ENCODE measurements at places on chromosomes 5 and 9.

DNA sequence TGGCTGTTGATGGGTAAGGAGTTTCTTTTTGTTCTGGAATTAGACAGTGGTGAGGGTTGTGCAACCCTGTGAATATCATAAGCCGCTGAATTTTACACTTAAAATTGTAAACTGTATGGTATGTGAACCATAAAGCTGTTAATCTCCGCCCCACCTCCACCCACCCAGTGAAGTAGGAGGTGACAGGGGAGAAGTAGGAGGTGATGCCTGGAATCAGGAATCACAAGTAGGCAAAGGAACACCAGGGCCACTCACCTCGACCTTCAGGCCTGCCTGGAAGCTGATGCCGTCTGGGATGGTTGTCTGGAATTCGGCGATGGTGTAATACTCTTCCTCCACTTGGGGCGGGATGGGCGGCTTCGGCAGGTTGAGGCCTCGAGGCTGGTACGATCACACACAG is 62.3 kb upstream of the UBTD2 start:
- DNase-seq, result no peak

- DNase-seq, result no peak
Observed at GRCh38 chr5:14756478-14756877, 92.0 kb downstream of the OTULIN start.

DNA sequence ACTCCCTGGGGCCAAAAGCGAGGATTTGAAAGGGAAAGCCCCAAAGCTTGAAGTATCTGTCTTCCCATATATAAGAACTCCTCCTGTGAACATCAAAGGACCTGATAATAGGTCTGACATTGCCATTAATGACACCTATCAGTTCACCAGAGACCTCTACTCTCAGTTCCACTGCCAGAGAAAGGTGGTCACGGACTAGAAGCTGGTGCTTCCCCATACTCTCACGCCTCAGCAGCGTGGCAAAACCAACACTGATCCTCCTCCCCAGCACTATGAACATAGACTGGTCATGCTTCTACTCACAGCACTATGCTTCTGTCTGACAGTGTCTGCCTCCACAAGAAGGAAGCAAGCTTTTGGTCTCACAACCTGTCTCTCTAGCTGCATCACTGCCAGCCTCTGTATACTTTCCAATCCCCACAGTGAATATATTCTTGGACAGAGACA is 37.9 kb downstream of the NRG2 start:
- no peak for DNase-seq

DNA sequence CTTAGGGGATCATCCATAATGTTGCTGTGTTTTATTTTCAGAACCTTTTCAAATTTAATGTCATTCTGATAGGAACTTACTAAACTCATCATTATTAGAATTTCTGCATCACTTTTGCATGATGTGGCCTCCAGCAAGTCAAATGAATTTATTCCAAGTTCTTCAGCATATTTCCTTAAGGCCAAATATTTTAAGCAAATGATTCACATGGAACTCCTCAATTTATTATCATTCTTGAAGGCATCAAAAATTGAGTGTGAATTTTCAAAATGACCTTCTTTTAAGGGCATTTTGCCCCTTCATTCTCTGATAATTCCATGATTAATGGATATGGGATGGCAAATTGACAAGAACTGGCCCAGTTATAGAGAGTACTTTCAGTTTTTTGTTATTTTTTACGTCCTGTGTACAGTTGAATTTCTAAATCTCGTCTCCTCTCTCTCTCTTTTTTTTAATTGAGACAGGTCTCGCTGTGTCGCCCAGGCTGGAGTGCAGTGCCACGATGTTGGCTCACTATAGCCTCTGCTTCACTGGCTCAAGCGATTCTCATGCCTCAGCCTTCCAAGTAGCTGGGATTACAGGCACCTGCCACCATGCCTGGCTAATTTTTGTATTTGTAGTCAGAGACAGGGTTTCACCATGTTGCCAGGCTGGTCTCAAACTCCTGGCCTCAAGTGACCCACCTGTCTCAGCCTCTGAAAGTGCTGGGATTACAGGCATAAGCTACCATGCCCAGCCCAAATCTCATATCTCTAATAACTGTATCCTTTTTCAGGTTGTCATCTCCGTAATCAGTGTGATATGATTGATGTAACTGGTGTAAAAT is 29.1 kb downstream of the GPR21 start:
- no peak for DNase-seq

DNA sequence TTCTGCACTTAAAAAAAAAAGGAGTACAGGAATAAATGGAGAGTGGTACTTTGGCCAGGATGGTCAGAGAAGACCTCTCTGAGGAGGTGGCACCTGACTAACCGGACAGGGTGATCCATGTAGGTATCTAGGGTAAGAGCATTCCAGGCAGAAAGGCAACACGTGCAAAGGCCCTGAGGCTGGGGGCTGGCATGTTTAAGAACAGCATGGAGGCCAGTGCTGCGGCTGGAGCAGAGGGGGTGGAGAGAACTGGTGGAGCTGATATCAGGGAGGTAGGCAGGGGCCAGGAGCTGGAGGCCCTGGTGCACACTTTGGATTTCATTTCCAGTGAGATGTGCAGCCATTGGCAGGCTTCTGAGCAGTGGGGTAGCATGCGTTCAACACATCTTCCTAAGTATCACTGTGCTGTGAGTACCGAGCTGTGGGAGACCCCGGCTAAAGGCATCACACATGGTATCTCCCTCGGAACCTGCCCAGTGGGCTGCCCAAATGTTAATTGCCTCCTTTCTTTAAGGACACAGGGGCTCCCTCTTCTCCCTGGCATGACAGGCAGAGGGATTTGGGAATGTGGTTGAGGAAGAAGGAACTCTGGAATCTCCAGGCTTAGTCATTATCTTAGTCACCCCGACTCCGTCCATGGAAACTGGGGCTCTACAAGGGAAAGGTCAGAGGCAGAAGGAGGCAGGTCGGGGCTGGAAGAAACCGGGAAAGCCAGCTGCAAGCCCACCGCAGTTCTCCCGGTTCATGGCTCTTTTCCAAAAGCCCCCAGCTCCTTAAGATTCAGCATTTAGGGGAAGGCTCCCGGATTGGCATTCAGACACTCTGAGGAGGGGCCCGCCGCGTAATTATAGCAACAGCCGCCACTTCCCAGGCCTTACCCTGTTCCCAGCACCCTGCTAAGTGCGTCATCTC is 18.6 kb downstream of the SLC6A7 start:
- no peak for DNase-seq

DNA sequence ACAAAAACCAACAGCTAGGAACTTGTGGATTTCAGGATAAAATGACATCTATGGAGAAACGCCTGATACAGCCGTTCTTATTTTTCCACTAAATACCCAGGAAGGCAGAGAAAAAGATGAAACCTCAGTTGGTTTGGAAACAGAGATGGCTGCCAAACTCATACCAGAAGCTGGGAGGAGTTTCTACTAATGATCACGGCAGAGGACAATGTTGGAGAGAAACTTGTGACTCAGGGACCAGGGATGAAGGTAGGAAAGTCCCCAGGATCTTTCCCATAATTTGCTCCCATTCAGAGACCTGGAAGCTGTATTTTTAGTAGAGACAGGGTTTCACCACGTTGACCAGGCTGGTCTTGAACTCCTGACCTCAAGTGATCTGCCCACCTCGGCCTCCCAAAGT is 187.1 kb upstream of the IER5L start:
- DNase-seq, result no peak

- DNase-seq, result no peak
Observed at GRCh38 chr9:90053027-90053426, 448.2 kb downstream of the GADD45G start.

DNA sequence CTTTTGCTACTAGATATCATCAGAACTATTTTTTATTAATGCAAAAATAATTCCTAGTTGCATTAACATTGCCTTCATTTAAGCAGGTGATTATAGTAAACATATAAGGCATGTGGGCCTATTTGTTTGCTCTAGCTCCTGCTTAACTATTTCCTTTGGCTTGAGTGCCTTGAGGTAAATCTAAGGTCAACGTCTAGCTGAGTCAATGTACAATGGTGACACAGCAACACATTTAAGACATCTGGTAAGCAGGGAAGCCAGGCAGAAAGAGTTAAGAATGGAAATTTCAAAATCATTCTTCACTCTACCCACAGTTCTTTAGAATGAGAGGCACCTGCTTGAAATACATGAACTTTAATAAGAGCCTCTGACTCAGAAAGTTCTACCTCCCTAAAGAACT is 111.9 kb upstream of the FST start:
- DNase-seq, result no peak

GRCh38 chr9:18910916-18911315 is 122.1 kb downstream of the SAXO1 start:
- no peak for DNase-seq

Measured in stimulated activated CD4-positive, alpha-beta T cell treated with anti-CD3 and anti-CD28 coated beads, Interleukin-15, amount 100 ng/mL, for 1 hour (primary cell).